ENCODE measurements at places on chromosomes 3 and 15. TPM values are rescaled to one million over a fixed set of nuclear protein-coding genes. Genes with fewer than 3 reads are reported as not detected.

The MORC1 gene
- not detected for total RNA-seq

GRCh38 chr15:78201281-78202190, 32.8 kb downstream of the ACSBG1 start:
- no peak for DNase-seq

The GOLGA6A gene
- 0.59 TPM for total RNA-seq

GRCh38 chr15:50192926-50193620, 11.1 kb downstream of the SLC27A2 start:
- no peak for DNase-seq

The MTHFS gene
- total RNA-seq = 26.7 TPM

- no peak for DNase-seq
These were observed 217.9 kb downstream of the TBC1D2B start for GRCh38 chr15:77859491-77860060.

The ANKRD63 gene
- not detected for total RNA-seq

DNA sequence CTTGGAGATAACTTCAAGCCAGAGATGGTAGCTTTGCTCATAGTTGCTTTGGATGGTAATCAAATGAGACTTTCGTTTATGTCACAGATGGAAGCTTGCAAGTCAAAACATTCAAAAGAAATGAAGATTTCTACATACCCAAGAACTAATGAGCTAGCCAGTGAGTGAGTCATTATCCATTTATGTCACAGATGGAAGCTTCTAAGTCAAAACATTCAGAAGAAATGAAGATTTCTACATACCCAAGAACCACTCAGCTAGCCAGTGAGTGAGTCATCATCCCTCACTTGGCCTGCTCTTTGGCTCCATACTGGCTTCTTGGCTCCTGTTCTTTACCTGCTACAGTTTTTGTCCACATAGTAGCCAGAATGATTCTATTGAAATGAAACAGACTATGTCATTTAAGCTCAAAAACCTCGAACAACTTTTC, 559.8 kb upstream of the CBLB start:
- DNase-seq = no peak

The RGMA gene
- 85.1 TPM for total RNA-seq

DNA sequence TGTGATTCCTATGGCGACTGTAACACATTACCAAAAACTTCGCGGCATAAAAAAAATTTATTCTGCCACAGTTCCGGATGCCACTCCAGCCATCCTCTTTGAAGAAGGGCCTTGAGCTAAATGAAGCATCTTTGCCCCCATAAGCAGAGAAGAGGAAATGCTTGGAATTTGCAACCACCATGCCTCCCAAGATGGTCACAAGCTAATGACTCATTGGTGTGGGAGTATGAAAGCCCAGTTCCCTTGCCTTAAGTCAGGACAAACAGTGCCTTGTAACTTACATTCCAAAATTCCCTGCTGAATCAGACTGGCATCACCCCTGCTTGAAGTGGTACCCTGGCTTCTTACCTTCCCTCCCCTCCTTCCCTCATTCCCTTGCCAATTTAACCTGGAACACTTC, 1077.4 kb downstream of the EPHA3 start:
- DNase-seq = no peak

All from neural progenitor cell (in vitro differentiated cells).